ENCODE measurements at places on chromosomes 2 and 18. TPM values are rescaled to one million over a fixed set of nuclear protein-coding genes. Genes with fewer than 3 reads are reported as not detected.

The SP140L gene
- 2.9 TPM for total RNA-seq

The DAPL1 gene
- total RNA-seq = 1.8 TPM

The PCARE gene
- not detected for total RNA-seq

The MOCOS gene
- 0.77 TPM for total RNA-seq

The HDHD2 gene
- 51.0 TPM for total RNA-seq

The NXPH2 gene
- 23.3 TPM for total RNA-seq

The SCN7A gene
- 125 TPM for total RNA-seq

The NCKAP1 gene
- 245 TPM for total RNA-seq

Data from spinal cord (tissue), 10 donors.